ENCODE measurements at places on chromosomes 2 and 18.
A peak's percentile ranks its signal among the peaks of the same experiment; 100 is the strongest.

- DNase-seq, result no peak
Observed at GRCh38 chr2:36450466-36451196, 95.1 kb downstream of the CRIM1 start.

DNA sequence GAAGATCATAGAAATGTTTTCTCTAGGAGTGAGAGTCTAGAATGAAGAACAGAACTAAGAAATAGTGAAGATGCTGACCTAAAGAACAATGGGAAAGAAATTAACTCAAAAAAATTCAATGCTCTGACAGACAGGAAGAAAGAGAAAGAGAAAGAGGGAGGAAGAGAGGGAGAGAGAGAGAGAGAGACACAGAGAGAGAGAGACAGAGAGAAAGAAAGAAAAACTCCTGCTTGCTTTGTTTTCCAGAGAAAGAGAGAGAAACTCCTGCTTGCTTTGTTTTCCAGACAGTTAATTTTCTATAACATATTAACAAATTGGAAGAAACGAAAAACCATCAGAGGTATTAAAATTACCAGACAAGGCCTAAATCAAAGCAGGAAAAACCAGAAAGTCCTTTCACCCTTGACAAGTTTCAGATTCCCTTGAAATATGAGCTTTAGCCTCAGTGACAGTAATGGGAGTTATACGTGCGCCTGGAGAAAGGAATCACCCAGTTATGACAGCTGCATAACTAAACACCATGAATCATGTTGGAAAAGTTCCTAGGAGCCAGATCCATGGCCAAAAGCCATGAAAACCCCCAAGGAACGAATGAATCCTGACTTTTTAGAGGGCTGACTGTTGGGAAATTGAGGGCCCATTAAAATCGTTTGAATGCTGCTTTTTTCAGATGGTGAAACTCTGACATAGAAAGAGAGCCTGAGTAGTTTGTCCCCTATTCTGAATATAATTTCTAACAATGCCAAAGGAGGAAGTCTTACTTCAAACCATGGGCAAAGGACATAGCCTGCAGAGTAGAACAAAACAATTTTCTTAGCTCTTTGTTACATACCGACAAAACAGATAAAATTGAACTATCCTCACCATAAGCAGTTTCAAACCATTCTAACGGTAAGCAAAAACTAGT lies 228.6 kb upstream of the CHST9 start:
- DNase-seq, result peak; percentile 68

- DNase-seq, result no peak
Observed at GRCh38 chr2:37589298-37589697, 82.1 kb downstream of the CDC42EP3 start.

DNA sequence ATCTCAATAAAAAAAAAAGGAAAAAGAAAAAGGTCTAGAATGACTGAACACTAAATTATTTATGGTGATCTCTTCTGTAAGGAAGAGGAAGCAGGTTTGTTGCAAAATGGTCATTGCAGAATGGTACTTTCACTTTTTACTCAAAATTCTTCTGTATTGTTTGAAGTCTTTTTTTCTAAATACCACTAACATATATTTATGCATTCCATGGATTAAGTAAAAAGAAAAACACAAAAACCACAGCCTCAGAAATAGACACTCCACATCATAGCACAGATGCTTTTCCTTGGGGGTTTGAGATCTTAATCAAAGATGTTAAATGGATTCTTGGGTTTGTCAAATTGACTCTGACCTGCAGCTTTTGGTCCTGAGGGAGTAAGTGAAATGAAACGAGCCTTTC lies 47.4 kb downstream of the RHOB start:
- DNase-seq, result no peak

DNA sequence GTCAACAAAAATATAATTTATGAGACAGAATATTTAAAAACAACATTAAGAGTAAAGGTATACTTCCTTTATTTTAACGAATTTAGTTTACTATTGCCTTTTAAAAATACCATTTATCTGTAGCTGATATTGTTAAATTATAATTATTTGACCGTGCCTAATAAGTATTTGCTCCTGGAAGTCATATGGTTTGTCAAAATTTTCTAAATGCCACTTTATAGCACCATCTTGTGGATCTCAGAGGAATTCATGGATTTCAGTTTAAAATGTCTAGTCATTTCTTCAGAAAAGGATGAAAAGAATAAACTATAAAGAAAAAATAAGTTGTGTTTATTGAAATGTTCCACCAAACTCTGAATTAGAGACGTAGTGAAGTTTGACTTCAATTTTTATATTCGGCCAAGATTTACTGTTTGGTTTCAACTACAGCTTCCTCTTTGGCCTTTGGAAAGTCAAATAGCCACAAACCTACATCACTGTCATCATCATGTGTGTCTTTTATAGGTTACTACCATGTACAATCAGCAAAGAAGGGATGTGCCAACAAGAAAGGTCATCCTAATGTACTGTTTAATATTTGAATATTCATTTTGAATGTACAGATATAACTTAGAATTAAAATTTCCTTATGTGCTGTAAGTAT lies 10.3 kb upstream of the FTCDNL1 start:
- no peak for DNase-seq

Data from left kidney (tissue), 8 donors.